ENCODE measurements at places on chromosomes 12 and 14. TPM values are rescaled to one million over a fixed set of nuclear protein-coding genes. Genes with fewer than 3 reads are reported as not detected.

DNA sequence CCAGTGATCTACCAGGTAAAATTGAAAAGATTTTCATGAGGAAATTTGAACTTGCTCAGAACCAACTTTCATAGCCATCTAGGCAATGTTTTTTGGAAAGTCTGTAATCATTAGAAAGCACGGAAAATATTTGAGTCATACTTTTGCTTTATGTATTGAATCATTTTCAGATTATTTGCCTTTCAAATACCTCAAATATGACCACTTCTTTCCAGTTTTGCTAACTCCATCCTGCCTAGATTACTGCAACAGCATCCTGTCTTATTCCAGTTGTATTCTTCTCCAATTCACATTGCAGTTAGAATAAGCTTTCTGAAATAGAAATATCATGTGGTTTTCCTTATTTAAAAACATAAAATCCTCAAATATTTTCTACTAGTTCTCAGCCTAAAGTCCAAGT lies 239.8 kb upstream of the FAR2 start:
- DNase-seq: no peak

GRCh38 chr12:57230381-57231155 lies 1.1 kb downstream of the SHMT2 start:
- no peak for DNase-seq

DNA sequence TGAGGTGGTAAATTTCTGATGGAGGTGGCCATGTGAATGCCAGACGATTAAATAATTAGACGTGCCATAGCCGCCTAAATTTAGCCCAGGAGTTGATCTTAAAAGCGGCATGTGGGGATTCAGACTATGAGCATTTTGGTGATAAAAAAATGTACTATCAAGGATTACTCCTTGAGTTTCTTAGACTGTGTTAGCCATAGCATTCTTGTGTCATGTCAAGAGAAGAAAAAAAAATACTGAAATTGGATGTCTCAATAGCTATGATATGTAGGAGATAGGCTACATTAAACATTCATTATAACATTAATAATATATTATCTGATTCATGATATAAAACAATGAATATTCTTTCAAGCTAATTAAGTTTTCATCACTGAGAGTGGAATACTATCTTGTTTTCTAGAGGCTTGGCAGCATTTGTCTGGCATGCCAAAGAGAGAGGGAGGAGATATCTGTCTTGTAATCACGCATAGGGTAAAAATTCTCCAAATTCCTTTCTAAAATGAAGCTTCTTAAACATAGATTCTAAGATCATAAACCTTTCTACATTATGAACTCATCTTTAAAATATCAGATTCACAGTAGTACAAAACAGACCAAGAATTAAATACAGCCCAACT lies 727.0 kb downstream of the C12orf50 start:
- DNase-seq: no peak

GRCh38 chr12:115013236-115013981 lies 329.4 kb upstream of the TBX3 start:
- no peak for DNase-seq

DNA sequence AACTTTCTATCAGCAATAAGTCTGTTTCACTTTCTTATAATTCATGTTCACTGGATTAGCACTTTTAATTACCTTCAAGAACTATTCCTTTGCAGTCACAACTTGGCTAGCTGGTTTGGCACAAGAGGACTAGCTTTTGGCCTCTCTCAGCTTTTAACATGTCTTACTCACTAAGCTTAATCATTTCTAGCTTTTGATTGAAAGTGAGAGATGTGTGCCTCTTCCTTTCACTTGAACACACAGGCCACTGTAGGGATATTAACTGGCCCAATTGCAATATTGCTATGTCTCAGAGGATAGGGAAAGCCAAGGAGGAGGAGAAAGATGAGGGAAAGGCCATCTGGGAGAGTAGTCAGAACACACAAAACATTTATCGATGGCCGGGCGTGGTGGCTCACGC lies 92.7 kb downstream of the PRICKLE1 start:
- DNase-seq: no peak

WDR89 gene
- 7.1 TPM for total RNA-seq

All from glomerular endothelial cell (primary cell).